ENCODE measurements at places on chromosomes 5 and 9.
A peak's percentile ranks its signal among the peaks of the same experiment; 100 is the strongest.

GRCh38 chr9:86783884-86784283, 163.4 kb downstream of the GAS1 start:
- DNase-seq = no peak

DNA sequence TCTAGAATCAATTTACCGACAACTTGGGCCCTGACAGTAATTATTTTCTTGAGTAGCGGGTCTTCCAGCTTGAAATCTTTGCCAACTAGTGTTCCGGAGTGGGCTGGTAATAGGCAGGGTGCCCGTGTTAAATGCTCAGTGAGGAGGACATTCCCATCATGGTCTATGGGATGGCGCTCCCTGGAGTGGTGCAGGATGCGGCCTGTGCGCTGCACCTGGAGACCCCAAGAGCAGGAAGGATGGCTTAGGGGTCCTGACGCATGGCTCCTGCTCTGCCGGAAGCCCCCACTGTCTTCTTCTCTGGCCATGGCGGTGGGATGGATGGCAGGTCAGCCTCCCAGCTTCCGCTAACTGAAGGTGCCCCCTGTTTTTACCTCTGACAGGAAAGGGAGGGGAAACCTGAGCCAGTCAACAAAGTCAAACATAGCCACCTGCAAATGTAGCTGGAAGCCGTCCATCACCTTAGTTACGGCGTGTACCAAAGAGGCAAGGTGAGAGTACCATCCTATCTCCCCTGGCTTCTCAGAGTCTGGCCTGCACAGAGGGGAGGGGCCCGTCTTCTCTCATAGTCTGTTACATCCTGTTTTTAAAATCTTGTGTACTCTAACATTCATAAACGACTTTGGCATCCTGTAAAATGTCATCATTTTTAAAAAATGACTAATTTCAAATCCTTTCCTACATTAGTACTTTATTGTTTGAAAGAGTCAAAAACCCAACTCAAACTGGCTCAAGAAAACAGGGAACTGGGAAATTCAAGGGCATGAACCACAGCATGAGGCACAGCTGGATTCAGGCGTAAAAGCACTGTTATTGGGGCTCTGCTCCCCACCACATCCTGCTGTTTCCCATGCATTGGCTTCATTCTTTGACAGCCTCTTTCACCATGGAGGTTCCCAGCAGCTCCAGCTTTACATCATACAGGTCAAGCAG, 28.5 kb upstream of the UNC5A start:
- DNase-seq = no peak

DNA sequence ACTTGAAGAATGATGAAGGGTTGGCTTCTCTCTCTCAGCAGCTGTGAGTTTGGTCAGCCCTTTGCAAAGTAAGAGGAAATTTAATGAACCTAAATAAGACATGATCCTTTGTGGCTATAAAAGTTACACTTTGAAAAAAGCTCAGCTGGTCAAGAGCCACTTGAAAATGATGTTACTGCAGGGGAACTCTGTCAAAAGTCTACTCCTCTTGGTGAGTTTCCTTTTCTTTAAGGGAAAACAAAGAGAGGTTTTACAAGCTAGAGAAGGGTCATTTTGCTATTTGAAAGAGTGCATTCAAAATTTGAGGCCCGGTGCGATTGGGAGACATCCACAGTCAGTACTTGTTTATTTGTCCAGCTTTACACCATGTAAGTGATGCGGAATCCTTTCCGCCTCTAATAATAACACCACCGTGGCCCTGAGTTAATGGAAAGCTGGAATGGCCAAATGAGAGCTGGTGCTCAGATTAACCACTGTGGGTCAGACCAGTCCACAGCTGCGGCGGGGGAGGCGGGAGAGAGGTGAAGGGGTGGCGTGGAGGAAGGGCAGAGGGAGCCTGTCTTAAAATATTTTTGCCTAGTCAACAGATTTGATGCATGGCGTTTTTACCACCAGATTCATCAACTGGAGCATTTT, 404.0 kb downstream of the TLE4 start:
- DNase-seq = no peak

DNA sequence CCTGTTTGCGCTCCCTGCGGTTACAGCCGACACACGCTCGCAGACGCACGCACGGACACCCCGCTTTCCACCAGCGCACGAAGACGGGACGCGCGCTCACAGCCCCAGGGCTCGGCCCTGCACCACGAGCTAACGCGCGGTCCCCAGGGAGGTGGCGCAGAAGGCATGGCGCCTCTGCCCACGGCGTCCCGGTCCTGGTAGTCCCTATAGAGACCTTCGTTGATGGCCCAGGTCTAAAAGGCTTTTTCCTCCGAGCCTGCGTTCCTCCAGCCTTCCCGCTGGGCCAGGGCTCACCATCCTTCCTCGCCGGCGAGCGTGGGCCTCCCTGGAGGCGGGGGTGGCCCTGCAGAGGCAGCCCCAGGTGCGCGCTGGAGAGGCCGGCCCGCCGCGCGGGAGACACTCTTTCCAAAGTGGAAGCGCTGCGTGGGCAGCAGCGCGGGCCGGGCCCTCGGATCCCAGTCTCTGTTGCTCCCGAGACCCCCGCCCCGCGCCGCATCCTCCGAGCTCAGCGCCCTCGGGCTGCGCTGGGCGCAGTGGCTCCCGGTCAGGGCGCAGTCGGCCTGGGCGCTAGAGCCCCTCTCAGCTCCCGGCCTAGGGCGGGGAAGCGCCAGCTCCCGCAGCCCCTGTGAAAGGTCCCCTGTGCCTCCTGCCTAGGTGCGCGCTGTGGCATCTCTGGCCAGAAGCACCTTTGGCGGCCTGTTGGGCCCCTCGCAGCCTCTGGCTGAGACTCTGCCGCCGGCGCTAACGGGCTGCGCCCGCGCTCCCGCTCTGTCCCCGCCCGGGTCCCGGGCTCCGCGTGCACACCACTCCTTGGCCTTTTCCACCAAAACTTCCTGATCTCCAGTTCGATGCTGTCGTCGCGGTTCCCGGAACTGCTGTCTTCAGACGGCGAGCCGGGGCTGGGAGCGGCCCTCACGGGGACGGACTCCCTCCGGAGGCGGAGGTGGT, 31.9 kb upstream of the FANCC start:
- no peak for DNase-seq

- no peak for DNase-seq
Observed at GRCh38 chr9:4327504-4328191, 27.8 kb upstream of the GLIS3 start.

DNA sequence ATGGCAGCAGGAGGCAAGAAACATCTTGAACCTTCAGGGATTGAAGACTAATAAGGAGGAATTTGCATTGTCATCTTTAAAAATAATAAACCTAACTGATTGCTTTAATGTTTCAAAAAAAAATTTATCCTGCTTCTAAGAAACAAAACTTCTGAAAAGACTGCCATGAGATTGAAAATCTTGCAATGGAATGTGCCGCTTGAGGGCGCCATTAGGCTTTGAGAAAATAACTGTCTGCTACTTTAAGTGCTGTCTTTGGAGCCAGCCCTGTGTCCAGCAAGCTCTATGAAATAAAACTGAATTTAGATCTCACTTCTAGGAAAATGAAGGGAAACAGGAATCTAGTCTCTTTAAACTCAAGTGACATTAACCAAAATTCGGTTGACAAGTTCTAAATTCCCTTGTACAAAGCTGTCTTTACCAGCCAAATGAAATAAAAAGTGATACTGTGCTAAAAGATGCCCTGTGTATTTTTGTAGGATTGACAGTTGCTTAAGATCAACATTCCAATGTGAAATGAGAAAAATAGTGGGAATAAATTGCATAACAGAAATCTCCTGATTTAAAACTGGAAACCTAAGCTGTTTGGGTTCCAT, 79.4 kb downstream of the ESM1 start:
- DNase-seq = peak; percentile 10

GRCh38 chr9:125904155-125904851, 157.1 kb downstream of the PBX3 start:
- DNase-seq = no peak
